ENCODE measurements at places on chromosomes 1 and 21. TPM values are rescaled to one million over a fixed set of nuclear protein-coding genes. Genes with fewer than 3 reads are reported as not detected.
A peak's percentile ranks its signal among the peaks of the same experiment; 100 is the strongest.

- DNase-seq: no peak
These were observed 9.2 kb downstream of the TTF2 start for GRCh38 chr1:117069220-117069844.

- no peak for DNase-seq
These were observed 79.6 kb upstream of the PPM1J start for GRCh38 chr1:112794654-112795239.

GRCh38 chr1:187122566-187122965 lies 293.8 kb downstream of the PLA2G4A start:
- no peak for DNase-seq

- no peak for DNase-seq
These were observed 48.8 kb downstream of the EDN2 start for GRCh38 chr1:41435570-41436178.

DNA sequence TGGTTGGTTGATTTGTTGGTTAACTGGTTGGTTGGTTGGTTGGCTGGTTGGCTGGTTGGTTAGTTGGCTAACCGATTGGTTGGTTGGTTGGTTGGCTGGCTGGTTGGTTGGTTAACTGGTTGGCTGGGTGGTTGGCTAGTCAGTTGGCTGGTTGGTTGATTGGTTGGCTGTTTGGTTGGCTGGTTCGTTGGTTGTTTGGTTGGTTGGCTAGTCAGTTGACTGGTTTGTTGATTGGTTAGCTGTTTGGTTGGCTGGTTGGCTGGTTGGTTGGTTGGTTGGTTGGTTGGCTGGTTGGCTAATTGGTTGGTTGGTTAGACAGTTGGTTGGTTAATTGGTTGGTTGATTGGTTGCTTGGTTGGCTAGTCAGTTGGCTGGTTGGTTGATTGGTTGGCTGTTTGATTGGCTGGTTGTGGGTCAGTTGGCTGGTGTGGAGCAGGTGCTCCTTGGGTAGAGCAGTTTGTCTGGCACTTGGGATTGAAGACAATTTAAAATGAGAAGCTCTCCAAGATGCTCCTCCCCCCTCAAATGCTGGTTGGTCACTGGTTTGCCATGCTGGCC lies 6.9 kb downstream of the RSPH1 start:
- no peak for DNase-seq

DNA sequence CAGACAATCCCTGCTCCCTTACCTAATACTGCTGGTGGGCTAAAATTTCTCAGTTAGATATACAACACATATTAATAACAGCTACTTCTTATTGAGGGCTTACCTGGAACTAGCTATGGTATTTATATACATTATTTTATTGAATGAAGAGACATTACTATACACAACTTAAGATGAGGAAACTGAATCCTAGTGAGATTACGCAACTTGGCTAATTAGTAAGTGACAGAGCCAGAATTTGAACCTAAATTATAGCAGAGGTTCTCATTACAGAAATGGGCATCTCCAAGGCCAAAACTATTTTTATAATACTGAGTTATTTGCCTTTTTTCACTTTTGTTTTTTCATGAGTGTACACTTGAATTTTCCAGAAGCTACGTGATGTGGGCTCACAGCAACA lies 44.5 kb upstream of the SMYD2 start:
- DNase-seq: no peak

- no peak for DNase-seq
These were observed 18.6 kb upstream of the FMN2 start for GRCh38 chr1:240073097-240073496.

DNA sequence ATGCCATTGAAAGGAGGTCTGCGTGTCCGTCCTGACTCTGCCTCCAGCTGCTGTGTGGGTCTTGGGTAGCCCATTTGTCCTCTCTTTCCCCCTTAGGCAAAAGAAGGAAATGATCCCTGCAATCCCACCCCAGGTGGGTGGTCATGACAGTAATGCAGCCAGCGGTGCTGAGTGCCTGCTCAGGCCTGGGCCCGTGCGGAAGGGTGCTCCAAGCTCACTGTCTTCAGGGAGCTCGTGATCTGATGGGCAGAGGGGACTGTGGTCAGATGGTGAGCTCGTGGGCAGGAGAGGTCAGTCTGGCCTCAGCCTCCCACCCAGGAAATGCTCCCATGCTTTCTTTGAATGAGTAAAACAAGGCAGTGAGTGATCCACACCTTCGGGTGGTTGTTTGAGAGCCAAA lies 35.3 kb upstream of the TTC4 start:
- no peak for DNase-seq

GRCh38 chr1:243924188-243924587 lies 74.1 kb upstream of the AKT3 start:
- DNase-seq: no peak

GRCh38 chr1:26005434-26006105 lies 7.7 kb upstream of the PAFAH2 start:
- no peak for DNase-seq

DNA sequence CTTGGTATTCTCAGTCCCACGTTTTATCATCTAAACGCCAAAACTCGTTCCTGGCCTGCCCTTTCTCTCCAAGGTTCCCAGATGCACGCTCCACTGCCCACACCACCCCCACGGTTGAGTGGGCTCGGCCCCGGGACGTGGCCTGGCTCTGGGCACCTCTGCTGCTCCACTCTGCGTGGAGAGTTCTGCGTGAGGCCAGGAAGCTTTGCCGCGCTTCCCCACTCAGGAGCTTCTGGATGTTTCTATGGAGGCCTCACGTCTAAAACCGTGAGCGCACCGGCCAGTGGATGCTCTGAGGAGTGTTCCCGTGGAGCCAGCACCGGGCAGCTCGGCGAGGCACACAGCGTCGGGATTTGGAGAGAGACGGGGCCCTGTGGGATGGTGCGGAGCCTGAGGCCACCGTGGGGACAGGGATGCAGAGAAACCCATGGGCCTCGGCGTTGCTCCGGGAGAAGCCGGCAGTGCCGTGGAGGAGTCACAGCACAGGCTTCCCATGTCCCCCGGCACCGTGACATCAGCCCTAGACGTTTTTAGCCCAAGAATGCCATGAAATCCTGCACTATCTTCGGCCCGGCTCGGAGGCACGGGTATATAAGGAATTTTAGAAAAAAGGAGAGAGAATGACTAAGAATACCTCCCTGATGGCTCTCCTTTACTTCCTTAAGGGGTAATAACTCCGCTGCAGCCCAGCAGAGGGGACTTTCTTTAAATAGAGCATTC lies 125.9 kb downstream of the PRDM16 start:
- DNase-seq: no peak

DNA sequence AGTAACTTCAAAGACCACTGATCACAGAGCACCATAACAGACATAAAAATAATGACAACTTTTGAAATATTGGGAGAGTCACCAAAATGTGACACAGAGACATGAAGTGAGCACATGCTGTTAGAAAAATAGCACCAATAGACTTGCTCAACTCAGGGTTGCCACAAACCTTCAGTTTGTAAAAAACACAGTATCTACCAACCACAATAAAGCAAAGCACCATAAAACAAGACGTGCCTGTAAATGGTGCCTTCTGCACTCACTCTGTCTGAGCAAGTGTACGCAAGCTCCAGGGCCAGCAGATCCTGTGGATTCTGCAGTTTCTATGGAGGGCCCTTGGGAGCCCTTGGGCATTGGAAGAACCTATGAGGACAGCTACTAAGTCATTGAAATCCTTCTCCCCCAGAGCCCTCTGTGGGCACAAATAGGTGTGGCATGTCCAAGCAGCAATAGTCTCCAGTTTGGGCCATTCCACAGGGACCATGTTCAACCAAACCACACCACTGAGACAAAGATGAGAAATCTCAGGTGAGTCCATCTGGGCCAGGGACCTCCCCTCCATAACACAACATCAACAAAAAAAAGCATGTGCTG lies 116.9 kb upstream of the RAB4A start:
- DNase-seq: no peak

GRCh38 chr1:15323351-15323988 lies 76.4 kb downstream of the FHAD1 start:
- no peak for DNase-seq

- DNase-seq: peak; percentile 79
These were observed 16.5 kb downstream of the ZNF697 start for GRCh38 chr1:119631433-119632102.

- no peak for DNase-seq
These were observed 342.3 kb downstream of the SMYD3 start for GRCh38 chr1:246164764-246165163.

GRCh38 chr1:234638832-234639799 lies 29.1 kb upstream of the IRF2BP2 start:
- DNase-seq: no peak

- no peak for DNase-seq
These were observed 427.2 kb downstream of the KCNT2 start for GRCh38 chr1:196180847-196181593.

GRCh38 chr1:55448261-55448660 lies 233.1 kb upstream of the USP24 start:
- no peak for DNase-seq

- DNase-seq: no peak
These were observed 4.4 kb downstream of the GADD45A start for GRCh38 chr1:67689267-67690017.

Gene NTRK1
- not detected for total RNA-seq

Gene RNF186
- total RNA-seq: not detected

Gene FBLIM1
- 49.5 TPM for total RNA-seq

Gene PLEKHN1
- total RNA-seq: 1.7 TPM

Gene LY9
- total RNA-seq: 3.2 TPM

Gene IGSF21
- 2.3 TPM for total RNA-seq

Gene PALMD
- 30.6 TPM for total RNA-seq

Gene WASF2
- 58.7 TPM for total RNA-seq
